ENCODE measurements at places on chromosomes 12 and 14. TPM values are rescaled to one million over a fixed set of nuclear protein-coding genes. Genes with fewer than 3 reads are reported as not detected.
A peak's percentile ranks its signal among the peaks of the same experiment; 100 is the strongest.

The KRT6A gene
- not detected for total RNA-seq

The ZNF605 gene
- 21.7 TPM for total RNA-seq

The AHNAK2 gene
- total RNA-seq, result 44.8 TPM

The GPR137C gene
- total RNA-seq, result 19.5 TPM

The OAS2 gene
- not detected for total RNA-seq

The CEBPE gene
- not detected for total RNA-seq

The TEDC1 gene
- 13.8 TPM for total RNA-seq

The LTBR gene
- not detected for total RNA-seq

GRCh38 chr14:59325906-59326305, 137.4 kb downstream of the DAAM1 start:
- no peak overlapping the region for H3K4me3 ChIP-seq
- peaks cover 5% of the 10 kb centered on the region for H3K36me3 ChIP-seq
- H3K27ac ChIP-seq, result no peak overlapping the region
- H3K27me3 ChIP-seq, result no peaks in the 10 kb centered on the region
- DNase-seq, result no peak
- no peaks in the 10 kb centered on the region for H3K4me1 ChIP-seq

DNA sequence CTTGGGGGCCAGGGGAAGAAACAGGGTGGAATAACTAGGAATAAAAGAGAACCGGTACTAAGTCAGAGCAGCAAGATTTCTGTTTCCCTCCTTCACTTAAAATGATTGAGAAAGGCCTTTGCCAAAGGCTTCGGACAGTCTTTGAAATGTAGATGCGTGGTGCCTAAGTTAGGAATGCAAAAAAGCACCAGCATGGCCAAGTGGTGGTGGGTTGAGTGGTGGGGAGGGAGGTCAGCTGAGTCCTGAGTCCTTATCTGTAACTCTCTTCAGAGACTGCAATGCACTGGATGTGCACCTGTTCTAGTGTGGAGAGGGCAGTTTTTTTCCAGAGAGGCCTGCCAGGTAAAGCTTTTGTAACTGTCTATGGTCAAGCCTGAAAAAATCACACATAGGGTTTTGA, 919.9 kb downstream of the FSCB start:
- no peaks in the 10 kb centered on the region for H3K27me3 ChIP-seq
- H3K36me3 ChIP-seq, result no peaks in the 10 kb centered on the region
- no peak overlapping the region for H3K4me3 ChIP-seq
- no peak overlapping the region for H3K27ac ChIP-seq

GRCh38 chr14:61456720-61457119, 135.3 kb downstream of the PRKCH start:
- H3K4me1 ChIP-seq, result no peaks in the 10 kb centered on the region
- H3K4me3 ChIP-seq, result no peak overlapping the region
- no peak overlapping the region for H3K27ac ChIP-seq
- peak; percentile 81 for DNase-seq

- H3K36me3 ChIP-seq, result no peaks in the 10 kb centered on the region
- H3K27me3 ChIP-seq, result no peaks in the 10 kb centered on the region
- no peaks in the 10 kb centered on the region for H3K4me1 ChIP-seq
These were observed 383.8 kb downstream of the PCNX1 start for GRCh38 chr14:71290960-71291466.

GRCh38 chr12:51448618-51449256, 24.1 kb downstream of the SLC4A8 start:
- no peaks in the 10 kb centered on the region for H3K4me1 ChIP-seq
- peaks cover 4% of the 10 kb centered on the region for H3K36me3 ChIP-seq
- no peak for DNase-seq
- peaks cover 9% of the 10 kb centered on the region for H3K27me3 ChIP-seq
- H3K4me3 ChIP-seq, result no peak overlapping the region

DNA sequence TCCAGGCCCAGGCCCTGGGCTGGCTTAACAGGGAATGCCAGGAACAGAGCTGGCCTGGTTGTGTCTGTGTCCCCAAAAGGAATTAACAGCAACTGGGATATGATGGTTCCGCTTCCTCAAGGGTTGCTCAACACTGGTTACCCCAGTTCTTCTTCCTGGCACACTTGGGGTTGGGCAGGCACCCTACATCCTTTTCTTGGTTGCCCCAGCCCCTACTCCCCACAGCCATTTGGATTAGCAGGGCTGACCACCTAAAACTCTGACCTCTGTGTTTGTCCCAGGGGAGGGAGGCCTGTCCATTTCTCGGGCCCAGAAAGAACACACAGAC, 30.8 kb downstream of the NCKAP5L start:
- H3K4me1 ChIP-seq, result peaks cover 13% of the 10 kb centered on the region
- peaks cover 5% of the 10 kb centered on the region for H3K27me3 ChIP-seq
- H3K36me3 ChIP-seq, result peaks cover 4% of the 10 kb centered on the region
- DNase-seq, result no peak
- no peak overlapping the region for H3K4me3 ChIP-seq

DNA sequence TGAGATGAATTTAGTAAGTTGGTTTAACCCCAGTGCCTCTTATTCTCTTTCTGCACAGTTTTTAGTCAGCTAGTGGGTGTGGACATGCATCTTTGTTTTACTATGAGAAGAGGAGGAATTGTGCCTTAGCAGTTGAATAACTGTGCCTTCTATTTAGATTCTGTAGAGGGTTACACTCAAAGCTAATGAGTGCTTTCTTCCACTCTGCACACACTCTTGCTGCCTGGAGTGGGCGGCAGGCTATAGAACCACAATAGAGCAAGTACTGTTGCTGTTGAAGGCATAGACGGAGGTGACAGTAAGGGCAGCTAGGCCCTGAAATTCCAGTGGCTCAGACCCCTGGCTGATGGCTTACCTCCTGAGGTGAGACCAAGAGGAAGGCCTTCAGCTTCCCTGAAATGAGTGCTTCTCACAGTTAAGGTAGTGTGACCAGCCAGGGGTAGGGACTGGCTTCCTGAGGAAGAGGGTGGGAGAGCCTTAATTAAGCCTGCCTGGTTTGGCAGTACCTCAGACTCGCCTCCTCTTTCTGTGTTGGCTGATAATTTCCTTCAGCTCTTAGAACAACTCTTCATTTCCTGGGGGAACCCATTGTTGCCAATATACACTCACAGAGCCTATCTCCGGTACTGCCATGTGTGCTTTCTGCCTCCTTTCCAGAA, 24.7 kb downstream of the SUSD6 start:
- H3K36me3 ChIP-seq, result peaks cover 3% of the 10 kb centered on the region
- DNase-seq, result no peak
- H3K4me1 ChIP-seq, result peaks cover 81% of the 10 kb centered on the region
- H3K4me3 ChIP-seq, result peak overlapping the region; percentile 75
- H3K27ac ChIP-seq, result peak overlapping the region; percentile 99
- peaks cover 24% of the 10 kb centered on the region for H3K27me3 ChIP-seq

DNA sequence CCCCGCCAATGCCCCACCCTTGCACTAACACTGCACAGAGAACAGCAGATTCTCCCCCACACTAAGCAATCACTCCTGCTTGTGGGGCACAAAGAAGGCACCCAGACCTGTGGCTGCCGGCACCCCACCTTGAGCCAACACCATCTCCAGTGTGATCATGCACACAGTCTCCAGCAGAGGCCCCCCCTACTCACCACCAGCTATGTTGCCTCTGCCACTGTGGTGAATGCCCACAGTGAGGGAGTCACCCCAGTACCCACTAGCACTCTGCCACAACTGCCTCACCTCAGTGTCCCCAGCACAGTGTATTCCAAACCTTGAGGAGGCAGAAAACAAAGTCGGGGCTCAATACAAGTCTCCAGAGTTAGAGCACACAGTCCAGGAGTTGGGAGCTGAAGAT, 261.7 kb upstream of the SSTR1 start:
- H3K36me3 ChIP-seq, result peaks cover 18% of the 10 kb centered on the region
- no peak overlapping the region for H3K27ac ChIP-seq
- H3K4me1 ChIP-seq, result no peaks in the 10 kb centered on the region
- no peak overlapping the region for H3K4me3 ChIP-seq
- peaks cover 2% of the 10 kb centered on the region for H3K27me3 ChIP-seq
- DNase-seq, result no peak

GRCh38 chr12:31326736-31327659, 1.0 kb upstream of the SINHCAF start:
- peak overlapping the region; percentile 99 for H3K27ac ChIP-seq
- no peaks in the 10 kb centered on the region for H3K36me3 ChIP-seq
- peaks cover 11% of the 10 kb centered on the region for H3K4me1 ChIP-seq

DNA sequence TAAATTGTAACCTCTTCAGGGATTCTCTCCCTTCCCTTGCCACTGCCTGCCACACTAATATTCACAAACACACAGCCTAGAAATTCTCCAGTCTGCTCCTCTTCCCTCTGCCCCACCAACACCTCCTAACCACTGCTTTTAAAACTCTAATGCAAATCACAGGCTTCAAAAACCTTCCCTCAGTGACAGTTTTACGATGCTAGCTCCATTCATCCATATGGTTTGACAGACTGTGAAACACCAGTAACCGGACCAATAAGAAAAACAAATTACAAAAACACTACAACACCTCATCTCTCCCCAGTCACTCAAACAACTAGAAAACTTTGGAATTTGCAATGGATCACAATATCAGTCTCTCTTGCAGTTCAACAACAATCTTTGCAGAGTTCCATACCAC, 5.7 kb downstream of the DPF3 start:
- DNase-seq, result no peak
- H3K4me1 ChIP-seq, result peaks cover 23% of the 10 kb centered on the region

- peaks cover 6% of the 10 kb centered on the region for H3K27me3 ChIP-seq
- H3K4me3 ChIP-seq, result no peak overlapping the region
- no peak overlapping the region for H3K27ac ChIP-seq
- H3K36me3 ChIP-seq, result no peaks in the 10 kb centered on the region
These were observed 72.2 kb upstream of the PRMT8 start for GRCh38 chr12:3418609-3419390.

Data from glutamatergic neuron (in vitro differentiated cells).